ENCODE measurements at places on chromosomes 11 and 22.

DNA sequence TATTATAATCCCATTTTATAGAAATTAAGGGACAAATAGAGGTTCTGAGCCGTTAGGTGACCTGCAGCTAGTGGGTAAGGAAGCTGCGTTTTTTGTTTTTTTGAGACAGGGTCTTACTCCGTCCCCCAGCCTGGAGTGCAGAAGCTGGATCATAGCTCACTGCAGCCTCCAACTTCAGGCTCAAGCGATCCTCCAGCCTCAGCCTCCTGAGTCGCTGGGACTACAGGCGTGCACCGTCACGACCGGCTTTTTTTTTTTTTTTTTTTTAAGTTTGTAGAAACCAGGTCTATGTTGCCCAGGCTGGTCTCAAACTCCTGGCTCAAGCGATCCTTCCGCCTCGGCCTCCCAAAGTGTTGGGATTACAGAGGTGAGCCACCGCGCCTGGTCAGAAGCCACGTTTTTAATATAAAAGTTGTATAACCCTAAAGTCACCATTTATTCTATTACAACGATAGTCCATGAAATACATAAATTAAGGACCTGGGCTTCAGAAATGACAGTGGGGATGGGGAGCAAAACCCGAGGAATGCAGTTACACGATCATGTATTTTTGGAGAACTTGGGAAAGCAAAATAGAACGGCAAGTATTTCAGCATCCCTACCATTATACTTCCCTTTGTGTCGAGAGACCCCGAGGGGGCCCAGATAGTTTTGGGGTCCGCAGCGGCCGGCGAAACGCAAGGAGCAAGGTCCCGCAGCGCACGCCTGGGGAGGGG is 638 bp downstream of the SAAL1 start:
- ATAC-seq: no peak

- ATAC-seq: no peak
These were observed 4.5 kb downstream of the LMNTD2 start for GRCh38 chr11:555780-556661.

DNA sequence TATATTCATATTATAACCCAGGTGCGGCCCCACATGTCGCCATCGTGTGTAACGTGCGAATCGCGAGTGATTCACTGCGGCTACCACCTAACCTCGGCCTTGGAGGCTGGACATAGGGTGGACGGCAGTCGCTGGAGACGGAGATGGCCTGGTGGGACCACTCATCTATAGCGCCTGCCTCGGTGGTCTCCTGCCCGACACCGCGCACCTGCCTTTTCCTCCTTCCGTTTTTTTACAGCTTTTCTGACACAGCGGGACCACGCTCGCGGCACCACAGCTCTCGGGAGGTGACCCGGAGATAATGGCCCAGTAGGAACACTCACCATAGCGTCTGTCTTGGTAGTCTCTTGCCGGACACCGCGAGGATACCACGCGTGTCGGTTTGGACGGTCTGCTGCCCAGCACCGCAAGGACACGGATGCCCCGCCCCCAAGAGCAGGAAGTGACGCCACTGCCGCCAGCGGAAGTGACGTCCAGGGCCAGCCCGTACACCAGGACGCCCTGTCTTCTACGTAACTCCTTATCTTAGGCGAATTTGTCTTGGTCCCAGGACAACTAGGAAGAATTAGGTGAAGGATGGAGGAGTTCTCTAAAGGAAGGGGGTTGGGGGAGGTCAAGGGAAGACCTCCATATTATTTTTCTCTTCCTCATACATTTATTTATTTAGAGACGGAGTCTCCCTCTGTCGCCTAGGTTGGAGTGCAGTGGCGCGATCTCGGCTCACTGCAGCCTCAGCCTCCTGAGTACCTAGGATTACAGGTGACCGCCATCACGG is 6.4 kb downstream of the SNU13 start:
- ATAC-seq: peak; percentile 98

DNA sequence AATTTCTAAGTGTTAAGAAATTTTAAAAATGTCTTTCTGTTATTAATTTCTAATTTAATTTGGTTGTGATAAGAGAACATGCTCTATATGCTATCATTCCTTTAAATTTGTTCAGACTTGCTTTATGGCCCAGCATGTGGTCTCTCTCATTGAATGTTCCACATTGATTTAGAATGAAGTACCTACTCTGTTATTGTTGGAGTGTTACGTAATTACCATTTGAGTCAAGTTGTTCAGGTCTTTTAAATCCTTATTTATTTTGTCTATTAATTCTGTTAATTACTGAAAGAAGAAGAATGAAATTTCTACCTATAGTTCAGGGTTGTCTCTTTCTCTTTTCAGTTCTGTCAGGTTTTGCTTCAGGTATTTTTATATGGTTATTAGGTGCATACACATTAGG is 57.0 kb downstream of the PRMT3 start:
- no peak for ATAC-seq

- peak; percentile 2 for ATAC-seq
These were observed 17.0 kb upstream of the WDR74 start for GRCh38 chr11:62856333-62856895.

DNA sequence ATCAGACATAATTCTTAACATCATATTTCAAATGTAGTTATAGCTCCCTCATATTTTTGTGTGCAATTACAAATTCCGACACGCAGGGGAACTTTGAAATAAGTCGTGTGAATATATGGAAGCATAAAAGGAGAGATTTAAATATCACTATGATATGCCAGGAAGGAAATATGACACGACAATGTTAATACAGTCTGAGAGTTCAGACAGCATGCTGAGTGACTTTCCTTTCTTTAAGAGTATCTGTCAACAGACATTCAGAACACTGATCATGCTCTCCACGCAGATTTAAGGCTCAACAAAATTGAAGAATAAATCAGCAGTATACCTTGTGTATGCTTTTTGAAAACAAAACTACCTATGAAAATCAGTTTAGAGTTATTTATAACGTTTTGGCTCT is 232.6 kb upstream of the CARD18 start:
- no peak for ATAC-seq

All from stimulated activated memory B cell treated with anti-CD40 and anti-IgM and Interleukin-4, amounts not matched to agents 10 μg/mL and 1 μg/mL and 100 μg/mL, for 72 hours (primary cell).